CD4-positive, alpha-beta T cell treated with Interleukin-21 for 1 hour (primary cell): ENCODE measurements at places on chromosomes 3 and 15.

DNA sequence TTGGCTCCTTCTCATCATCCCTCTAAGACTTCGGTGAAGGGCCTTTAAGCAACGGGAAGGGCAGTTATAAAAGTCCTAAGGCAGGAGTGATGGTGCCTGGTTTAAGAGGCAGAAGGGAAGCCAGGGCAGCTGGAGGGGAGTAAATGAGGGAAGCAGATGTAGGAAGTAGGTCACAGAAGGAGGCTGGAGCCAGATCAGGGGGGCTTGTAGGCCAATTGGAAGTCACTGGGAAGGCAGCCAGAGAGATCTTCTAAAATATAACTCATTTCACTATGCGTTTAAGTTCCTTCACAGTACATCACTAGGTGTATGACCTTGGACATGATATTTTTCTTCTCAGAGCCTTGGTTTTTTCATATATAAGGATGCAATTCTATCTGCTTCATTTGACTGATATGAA, 94.7 kb downstream of the MYH15 start:
- DNase-seq: no peak

DNA sequence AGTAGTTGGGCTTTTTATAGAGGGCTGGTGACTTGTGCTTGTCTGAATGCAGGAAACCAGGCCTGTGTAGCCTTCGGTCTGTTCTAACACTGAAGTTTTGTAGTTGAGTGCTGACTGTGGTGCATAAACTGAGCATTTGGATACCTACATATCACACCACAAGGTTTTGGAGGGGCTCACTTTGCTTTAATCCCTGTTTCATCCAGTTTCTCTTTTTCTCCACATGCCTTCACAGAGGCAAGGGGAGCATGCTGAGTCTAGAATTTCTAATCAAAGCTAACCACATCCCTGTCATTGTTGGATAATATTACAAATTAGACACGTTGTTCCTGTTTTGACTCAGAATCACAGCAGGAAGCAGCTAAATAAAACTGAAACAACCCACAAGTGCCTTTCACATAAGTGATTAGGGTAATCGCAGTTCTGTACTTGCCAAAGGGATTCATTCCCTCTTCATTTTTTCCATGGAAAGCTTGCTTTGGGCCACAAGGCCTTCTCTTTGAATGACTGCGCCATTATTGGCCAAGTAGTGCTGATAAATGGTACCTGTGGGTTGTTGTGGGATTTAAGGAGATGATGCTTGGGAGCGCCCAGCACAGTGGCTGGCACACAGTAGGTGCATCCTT, 48.9 kb downstream of the TGFBR2 start:
- peak; percentile 70 for DNase-seq

DNA sequence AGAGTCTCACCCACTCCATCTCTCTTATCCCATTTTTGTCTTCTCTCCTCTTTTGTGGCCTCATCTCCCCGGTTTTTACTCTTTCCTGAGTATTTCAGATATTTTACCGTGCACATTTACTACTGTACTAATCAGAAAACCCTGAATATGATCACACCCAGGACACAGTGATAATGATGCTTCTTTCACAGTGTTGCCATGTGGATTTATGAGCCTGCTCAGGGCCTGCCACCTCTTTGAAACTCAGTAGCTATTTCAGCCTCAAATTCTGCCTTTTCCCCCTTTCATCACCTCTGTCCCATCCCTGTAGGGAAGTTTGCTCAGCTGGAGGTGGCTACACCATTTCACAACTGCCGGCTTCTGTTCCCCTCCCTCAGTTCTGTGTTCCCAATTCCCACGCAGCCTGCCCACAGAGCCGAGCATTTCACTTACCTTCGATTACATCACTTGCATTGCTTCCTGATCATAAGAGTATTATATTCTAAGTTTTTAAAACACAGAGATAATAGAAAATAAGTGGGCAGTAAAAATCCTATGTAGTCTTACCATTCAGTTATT, 33.2 kb downstream of the ARNT2 start:
- no peak for DNase-seq

GRCh38 chr3:71076361-71077002, 507.0 kb downstream of the FOXP1 start:
- DNase-seq: no peak

- DNase-seq: peak; percentile 52
Observed at GRCh38 chr3:53195602-53196574, 34.9 kb downstream of the PRKCD start.

DNA sequence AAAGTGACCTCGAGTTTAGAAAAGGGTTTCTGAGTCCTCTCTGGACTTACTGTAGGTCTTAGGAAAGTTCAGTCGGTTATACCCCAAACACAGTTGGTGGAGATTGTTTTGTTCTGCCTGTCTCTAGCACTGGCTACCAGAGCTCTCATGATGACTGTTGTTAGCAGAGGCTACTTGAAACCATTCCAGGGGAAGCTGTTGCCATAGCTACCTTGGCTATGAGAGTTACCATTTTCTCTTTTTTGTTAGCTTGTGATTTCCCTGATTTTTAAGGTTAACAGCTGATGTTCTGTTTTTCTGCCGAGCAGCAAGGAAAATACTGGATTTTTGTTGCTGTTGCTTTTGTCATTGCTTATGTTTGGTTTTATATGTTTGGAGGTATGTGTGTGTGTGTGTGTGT, 26.7 kb downstream of the ABHD2 start:
- no peak for DNase-seq

GRCh38 chr15:42137461-42138261, 18.8 kb downstream of the PLA2G4F start:
- DNase-seq: peak; percentile 29

DNA sequence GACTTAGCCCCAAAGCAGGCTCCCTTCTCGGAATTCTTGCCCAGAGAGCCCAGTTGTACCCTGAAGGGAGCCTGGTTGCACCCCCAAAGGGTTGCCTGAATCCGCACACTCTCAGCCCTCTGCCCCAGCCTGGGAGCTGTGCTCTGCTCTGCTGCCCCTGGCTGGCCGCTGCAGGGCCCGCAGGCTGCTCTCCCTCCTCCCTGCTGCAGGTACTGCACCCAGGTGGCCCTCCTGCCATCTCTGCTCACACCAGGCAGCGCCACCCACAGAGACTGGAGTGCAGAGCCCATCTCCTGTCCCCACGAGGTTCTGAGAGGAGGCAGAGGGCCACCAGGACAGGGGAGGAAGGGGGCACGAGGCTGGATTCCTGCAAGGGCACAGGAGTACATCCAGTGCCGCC, 134.2 kb upstream of the NSMCE3 start:
- no peak for DNase-seq

- peak; percentile 38 for DNase-seq
Observed at GRCh38 chr3:160003520-160004128, 15.0 kb downstream of the IL12A start.

- DNase-seq: no peak
Observed at GRCh38 chr3:78781351-78781750, 986.4 kb downstream of the ROBO1 start.

DNA sequence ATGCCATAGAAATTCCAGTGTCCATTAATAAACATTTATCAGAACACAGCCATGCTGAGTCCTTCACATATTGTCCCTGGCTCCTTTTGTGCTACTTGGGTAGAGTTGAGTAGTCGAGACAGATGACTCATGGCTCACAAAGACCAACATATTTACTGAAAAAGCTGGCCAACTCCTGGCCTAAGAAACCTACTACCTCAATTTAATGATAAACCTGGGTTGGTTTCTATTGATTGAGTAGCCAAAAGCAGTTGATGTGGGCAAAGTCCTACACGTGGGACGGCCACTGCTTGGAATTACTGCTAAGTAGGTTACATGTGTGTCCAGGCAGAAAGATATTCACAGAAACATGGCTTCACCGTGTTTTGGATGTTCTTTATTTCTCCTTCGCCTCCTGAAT, 402.2 kb downstream of the NR2F2 start:
- DNase-seq: no peak

- no peak for DNase-seq
Observed at GRCh38 chr3:143576568-143577270, 271.5 kb downstream of the SLC9A9 start.

DNA sequence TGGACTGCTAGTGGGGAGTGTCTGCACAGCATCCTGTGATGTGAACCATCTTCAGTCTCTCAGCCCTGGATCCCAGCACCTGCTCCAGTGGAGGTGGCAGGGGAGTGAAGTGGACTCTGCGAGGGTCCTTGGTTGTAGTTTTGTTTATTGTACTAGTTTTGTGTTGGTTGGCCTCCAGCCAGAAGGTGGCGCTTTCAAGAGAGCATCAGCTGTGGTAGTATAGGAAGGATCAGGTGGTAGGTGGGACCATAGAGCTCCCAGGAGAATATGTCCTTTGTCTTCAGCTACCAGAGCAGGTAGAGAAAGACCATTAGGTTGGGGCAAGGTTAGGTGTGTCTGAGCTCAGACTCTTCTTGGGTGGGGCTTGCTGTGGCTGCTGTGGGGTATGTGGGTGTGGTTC, 20.9 kb downstream of the NEK11 start:
- DNase-seq: no peak

DNA sequence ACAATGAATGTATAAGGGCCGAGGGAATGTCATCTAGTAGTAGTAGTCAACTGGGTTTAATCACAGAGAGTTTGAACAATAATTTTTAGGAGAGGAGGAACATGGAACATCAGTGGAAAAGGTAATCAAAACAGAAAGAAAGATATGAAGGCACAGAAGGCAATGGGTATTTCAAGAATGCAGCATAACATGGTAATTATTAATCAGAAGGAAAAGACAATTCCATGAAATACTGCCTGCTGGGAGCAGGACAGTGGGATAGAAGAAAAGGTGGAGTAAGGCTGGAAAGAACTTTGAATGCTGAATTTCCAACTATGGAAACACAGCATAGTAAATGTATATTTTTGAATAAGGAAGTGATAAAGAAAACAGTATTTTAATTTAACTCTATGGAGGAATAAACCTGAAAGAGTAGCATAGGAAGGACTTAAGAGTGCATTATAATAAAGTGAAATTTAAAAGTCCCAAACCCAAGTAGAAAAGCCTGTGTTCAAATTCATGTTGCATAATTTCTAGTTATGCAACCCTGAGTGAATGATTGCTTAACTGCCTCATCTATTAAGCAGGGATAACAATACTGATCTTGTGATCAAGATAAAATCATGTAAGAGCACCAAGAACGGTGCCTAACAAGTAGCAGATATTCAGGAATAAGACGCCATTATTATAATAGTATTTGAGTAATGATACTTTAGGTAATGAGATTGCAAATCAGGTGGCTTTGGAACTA, 357.7 kb downstream of the TBC1D5 start:
- DNase-seq: no peak

GRCh38 chr15:92677999-92678398, 22.4 kb upstream of the FAM174B start:
- no peak for DNase-seq

- no peak for DNase-seq
Observed at GRCh38 chr15:64912379-64913325, 950 bp downstream of the ANKDD1A start.

GRCh38 chr3:37667335-37667734, 194.3 kb upstream of the CTDSPL start:
- DNase-seq: no peak

DNA sequence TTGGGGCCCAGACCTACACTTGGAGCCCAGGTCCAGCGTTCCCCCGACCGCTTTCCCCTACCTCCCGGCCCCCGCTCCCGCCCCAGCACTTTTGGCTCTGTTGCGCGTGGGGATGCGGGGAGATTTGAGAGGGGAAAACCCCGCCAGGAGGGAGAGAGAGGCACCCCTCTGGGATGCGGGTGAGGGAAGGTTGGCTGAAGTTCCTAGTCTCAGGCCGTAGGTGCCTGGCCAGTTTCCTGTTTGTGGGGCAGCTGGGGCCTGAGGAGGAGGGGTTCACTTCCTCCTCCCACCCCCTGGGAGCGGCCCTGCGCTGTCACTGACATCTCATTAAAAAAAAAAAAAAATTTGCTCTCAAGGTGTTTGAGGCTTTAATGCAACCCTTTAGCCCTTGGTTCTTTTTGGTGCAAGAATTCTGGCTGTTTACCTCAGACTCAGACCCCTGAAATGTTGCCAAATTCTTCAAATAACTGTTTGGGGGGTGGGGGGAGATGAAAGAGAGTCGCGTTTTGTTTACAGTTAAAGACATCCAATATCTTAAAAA, 2.6 kb downstream of the FAM43A start:
- peak; percentile 30 for DNase-seq

DNA sequence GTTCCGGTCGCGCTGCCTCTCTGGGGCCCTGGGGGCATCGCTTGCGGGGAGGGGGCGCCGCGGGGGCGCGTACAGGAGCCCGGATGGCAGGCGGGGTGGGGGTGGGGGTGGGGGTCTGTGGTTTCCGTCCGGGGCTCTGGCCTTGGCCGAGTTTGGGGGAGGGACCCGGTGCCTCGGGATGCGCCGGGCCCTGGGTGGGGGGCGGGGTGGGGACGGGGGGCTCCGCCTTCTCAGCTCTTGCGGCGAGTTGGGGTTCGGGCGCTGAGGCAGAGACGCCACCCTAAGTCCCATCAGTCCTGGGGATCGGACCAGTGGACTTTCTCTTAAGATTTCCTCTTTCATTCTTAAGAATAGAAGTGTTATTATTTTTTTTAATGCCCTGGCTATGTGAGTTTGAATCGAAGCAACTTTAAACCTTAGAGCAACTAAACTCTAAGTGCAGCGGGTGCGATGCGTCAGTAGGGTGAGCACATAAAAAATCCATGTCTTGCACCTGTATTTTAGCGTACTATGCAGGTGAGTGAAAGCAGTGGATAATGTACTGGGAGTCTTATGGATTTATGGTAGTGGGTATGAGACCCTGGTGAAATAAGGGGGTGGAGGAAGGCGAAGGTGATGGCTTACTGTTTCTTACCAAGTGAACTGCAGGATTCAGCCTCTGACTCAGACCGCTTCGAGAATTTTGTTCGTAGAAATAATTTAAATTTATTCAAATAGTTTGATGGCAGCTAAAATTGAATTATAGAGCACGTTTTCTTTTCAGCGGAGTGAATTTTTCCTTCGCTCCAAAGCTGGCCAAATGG, 762 bp downstream of the CTNNB1 start:
- DNase-seq: peak; percentile 51

GRCh38 chr3:160098261-160098908, 109.8 kb downstream of the IL12A start:
- no peak for DNase-seq

DNA sequence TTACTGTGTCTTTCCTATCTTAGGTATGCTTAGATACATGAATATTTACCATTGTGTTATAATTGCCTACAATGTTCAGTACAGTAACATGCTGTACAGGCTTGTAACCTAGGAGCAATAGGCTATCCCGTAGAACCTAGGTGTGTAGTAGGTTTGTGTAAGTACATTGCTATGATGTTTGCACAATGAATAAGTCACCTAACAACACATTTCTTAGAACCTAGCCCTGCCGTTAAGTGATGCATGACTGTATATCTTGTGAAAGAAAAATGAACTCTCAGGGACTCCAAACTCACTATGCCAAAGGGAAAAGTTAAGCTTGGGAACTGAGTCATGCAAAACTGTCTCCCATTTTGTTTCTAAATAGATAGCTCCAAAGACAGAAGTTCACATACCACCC, 91.5 kb upstream of the ACP3 start:
- DNase-seq: no peak

- no peak for DNase-seq
Observed at GRCh38 chr15:96416934-96417759, 86.6 kb downstream of the NR2F2 start.

DNA sequence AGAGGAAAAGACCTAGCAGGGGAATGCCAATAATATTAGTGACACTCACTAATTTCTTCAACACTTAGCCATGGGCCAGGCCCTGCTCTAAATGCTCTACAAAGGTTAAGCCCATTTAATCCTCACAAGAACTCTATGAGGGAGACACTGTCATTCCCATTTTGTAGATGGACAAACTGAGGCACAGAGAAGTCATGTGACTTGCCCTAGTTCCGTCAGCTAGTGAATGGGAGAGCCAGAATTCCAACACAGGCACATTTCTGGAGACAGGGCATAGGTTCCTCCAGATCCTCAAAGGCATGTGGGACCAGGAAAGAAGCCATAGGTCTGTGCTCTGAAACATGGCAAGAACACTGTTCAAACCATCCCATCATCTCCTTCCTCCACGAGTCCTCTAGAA, 31.5 kb downstream of the LOXL1 start:
- no peak for DNase-seq
